Thyroid gland (tissue), 4 donors: ENCODE measurements at places on chromosomes 4 and X. TPM values are rescaled to one million over a fixed set of nuclear protein-coding genes. Genes with fewer than 3 reads are reported as not detected.

GRCh38 chr4:86586626-86587380 is 7.3 kb upstream of the PTPN13 start:
- H3K4me1 ChIP-seq, result peaks cover 20% of the 10 kb centered on the region
- H3K27me3 ChIP-seq, result no peaks in the 10 kb centered on the region
- no peaks in the 10 kb centered on the region for H3K36me3 ChIP-seq
- no peak for DNase-seq

DNA sequence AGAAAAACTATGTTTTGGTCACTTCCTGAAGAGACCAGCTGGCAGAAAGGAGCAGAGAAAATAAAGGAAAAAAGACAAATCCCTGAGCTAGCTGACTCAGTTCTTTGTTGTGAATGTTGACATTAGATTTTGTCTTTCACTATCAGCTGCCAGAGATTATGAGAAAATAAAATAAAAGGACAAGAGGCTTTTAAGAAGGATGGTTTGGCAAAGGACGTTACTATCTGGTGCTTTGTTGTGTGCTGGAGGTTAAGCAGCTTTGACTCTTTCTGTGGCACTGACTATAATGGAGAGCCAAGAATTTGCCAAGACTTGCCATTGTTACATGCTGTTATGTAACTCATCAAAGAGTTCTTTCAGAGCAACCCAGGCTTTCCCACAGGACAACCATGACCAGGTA is 12.1 kb downstream of the ASB5 start:
- no peak overlapping the region for H3K4me3 ChIP-seq
- no peaks in the 10 kb centered on the region for H3K36me3 ChIP-seq
- DNase-seq, result no peak
- H3K4me1 ChIP-seq, result no peaks in the 10 kb centered on the region

DNA sequence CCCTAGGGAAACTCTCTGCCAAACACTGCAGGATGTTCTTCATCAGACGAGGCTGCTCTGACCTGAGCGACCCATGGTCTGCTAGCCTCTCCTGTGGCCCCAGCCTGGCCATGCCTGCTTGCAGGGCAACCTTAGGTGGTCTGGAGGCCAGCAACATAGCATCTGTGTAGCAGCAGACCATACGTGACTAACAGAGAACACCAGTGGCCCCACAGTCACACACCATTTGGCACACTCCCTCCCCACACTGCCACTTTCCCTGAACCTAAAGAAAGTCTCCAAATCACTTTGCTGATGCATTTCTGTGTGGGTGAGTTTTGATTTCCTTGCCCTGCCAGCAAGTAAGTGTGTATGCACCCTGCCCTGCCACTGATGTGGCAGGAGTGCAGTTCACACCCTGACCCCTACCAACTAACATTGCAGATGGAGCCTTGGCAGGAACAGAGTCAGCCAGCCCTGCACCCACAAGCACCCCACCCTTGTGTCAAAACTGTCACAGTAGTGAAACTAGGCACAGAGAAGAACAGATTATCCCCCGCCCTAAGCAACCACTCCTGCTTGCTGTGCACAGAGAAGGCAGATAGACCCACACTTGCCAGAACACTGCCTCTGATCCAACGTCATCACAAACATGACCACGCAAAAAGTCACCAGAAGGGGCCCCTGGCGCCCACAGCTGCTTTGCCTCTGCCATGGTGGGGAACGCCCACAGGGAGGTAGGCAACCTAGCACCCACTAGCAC is 249.1 kb downstream of the SPIN4 start:
- H3K27me3 ChIP-seq, result no peaks in the 10 kb centered on the region
- no peak overlapping the region for H3K27ac ChIP-seq
- H3K4me1 ChIP-seq, result no peaks in the 10 kb centered on the region
- H3K4me3 ChIP-seq, result no peak overlapping the region
- no peaks in the 10 kb centered on the region for H3K36me3 ChIP-seq

GRCh38 chrX:48474127-48474526 is 1.9 kb upstream of the FTSJ1 start:
- no peak for DNase-seq
- H3K27me3 ChIP-seq, result no peaks in the 10 kb centered on the region
- H3K4me3 ChIP-seq, result no peak overlapping the region
- no peaks in the 10 kb centered on the region for H3K4me1 ChIP-seq
- no peaks in the 10 kb centered on the region for H3K36me3 ChIP-seq

DNA sequence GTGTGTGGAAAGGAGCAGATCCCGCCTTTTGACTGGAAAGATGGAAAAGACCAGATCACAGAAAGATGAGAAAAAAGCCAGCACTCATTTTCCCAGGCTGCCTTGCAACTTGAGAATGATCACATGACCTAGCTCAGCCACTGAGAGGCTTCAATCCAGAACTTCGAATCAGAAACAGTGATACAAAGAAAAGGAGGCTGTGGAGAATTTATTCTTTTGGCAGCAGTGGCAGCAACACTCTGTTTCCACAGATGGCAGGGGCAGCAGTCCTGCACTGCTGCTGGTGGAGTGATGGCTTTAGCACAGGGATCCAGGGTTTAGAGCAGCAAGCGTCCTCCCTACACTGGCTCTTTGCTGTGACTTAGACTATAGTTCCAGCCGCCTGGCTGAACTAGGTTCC is 77.8 kb upstream of the SH3RF1 start:
- H3K27me3 ChIP-seq, result no peaks in the 10 kb centered on the region
- H3K4me3 ChIP-seq, result no peak overlapping the region
- no peak overlapping the region for H3K27ac ChIP-seq
- no peaks in the 10 kb centered on the region for H3K4me1 ChIP-seq

DNA sequence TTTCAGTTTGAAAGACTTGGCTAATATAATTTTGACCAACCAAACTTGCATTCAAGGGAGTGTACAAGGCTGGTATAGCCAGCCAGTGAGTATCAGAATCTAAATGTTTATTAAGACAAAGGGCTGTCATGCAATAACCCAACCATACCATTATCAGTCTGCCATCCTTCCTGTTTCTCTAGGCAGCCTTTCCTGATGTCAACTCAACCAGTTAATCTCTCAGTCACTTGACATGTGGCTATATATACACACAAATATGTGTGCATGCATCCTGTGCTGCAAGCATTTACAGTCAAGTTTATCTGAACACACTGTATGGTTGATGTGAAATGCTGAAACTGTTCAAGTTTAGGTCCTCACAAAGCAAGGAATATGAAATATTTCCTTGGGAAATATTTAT is 17.2 kb downstream of the BTK start:
- peaks cover 4% of the 10 kb centered on the region for H3K27me3 ChIP-seq
- H3K27ac ChIP-seq, result no peak overlapping the region
- H3K4me3 ChIP-seq, result no peak overlapping the region
- no peaks in the 10 kb centered on the region for H3K36me3 ChIP-seq

DNA sequence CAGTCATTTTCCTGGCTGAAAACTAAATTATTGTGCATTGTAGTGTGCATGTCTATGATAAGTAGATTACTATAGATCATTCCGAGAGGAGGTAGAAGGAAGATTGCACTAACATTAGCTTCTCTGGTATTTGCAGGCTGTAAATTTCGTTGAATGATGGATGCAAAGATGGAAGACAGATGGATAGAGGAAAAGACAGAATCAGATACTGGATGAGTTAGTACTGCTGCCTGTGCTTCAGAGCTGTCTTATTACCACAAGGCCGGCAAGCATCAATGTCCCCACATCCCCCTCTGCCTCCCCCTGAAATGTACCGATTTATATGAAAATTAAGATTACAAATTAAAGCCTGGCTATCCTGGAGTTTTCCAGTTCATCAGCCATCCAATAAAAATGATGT is 17.7 kb downstream of the NAA11 start:
- H3K4me1 ChIP-seq, result no peaks in the 10 kb centered on the region
- no peak overlapping the region for H3K27ac ChIP-seq
- H3K4me3 ChIP-seq, result no peak overlapping the region
- no peak for DNase-seq
- H3K27me3 ChIP-seq, result no peaks in the 10 kb centered on the region

DNA sequence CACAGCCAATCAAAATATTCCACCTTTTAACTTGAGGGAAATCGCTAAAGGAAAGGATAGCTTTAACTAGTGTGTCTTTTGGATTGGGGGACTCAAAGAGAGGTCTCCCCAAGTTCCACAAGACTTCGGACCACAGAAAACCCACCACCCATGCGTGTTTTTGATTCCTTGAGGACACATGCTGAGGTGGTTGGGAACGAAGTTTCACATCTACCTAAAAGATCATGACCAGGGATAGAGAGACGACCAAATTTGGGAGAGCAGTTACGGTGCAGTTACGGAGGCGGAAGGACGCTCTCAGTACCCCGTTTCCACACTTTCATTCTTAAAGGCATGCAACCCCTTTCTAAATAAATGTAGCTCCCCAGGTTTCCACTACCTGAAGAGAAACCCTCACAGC is 1.1 kb downstream of the PCYT1B start:
- H3K36me3 ChIP-seq, result no peaks in the 10 kb centered on the region
- H3K27ac ChIP-seq, result no peak overlapping the region
- DNase-seq, result no peak
- no peaks in the 10 kb centered on the region for H3K27me3 ChIP-seq

DNA sequence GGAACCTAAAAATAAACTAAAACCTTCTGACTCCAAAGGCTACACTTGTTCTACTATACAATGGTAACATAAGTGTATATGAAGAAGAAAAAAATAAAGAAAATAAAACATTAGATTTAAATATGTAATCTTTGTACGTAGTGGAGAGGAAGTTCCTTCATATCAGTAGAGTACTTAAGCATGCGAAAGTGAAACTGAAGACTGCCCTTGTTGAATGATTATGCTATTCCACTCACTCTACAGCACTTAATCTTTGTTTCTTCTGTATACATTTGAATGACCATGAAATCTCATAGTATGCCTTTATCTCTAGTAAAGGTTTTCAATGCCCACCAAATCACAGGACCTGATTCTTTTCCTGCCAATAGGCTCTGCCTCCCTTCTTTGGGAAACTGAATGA is 78.9 kb downstream of the NDST3 start:
- DNase-seq, result no peak
- no peaks in the 10 kb centered on the region for H3K27me3 ChIP-seq
- H3K27ac ChIP-seq, result no peak overlapping the region
- no peaks in the 10 kb centered on the region for H3K4me1 ChIP-seq
- H3K36me3 ChIP-seq, result no peaks in the 10 kb centered on the region

DNA sequence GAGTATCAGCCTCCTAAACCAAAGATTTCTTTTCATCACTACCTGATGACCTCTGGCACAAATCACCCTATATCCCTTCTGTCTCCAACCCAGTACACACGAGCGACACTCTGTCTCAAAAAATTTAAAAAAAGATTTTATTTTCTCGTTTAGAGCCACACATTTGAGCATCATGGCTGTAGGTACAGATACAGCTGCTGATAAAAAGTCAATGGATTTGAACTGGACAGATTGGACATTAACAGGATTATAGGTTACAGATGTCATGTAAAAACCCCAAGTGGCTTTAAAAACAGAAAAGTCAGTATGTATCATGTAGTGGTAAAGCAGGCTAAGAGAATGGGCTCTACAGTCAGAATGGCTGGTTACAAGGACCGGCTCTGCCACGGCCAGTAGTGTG is 171.1 kb downstream of the SCFD2 start:
- no peaks in the 10 kb centered on the region for H3K36me3 ChIP-seq
- H3K4me3 ChIP-seq, result no peak overlapping the region
- no peak overlapping the region for H3K27ac ChIP-seq
- no peak for DNase-seq
- H3K27me3 ChIP-seq, result no peaks in the 10 kb centered on the region

- H3K27ac ChIP-seq, result no peak overlapping the region
- H3K36me3 ChIP-seq, result no peaks in the 10 kb centered on the region
- H3K4me3 ChIP-seq, result no peak overlapping the region
These were observed 23.3 kb downstream of the HAND2 start for GRCh38 chr4:173506597-173507211.

- no peak overlapping the region for H3K4me3 ChIP-seq
- H3K4me1 ChIP-seq, result no peaks in the 10 kb centered on the region
- H3K36me3 ChIP-seq, result no peaks in the 10 kb centered on the region
- H3K27ac ChIP-seq, result no peak overlapping the region
These were observed 8.1 kb downstream of the ETDB start for GRCh38 chrX:135112096-135112729.

DNA sequence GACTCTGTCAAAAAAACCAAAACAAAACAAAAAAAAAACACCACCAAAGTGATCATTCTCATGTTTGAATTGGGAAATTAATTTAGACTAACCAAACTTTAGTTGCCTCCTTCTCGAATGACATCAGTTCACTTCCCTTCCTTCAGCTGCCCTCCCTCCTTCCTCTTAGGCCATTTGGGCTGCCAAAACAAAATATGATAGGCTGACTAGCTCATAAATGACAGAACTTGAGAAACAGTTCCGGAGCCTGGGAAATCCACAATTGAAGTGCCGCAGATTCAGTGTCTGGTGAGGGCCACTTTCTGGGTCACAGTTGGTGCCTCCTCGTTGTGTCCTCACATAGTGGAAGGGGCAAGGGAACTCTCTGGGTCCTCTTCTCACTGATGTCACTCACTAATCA is 16.1 kb upstream of the WAS start:
- DNase-seq, result no peak
- no peak overlapping the region for H3K27ac ChIP-seq
- no peaks in the 10 kb centered on the region for H3K27me3 ChIP-seq
- H3K4me1 ChIP-seq, result no peaks in the 10 kb centered on the region
- H3K36me3 ChIP-seq, result no peaks in the 10 kb centered on the region

GRCh38 chrX:11196476-11196875 is 85.3 kb downstream of the HCCS start:
- H3K4me1 ChIP-seq, result no peaks in the 10 kb centered on the region
- no peak overlapping the region for H3K27ac ChIP-seq
- H3K36me3 ChIP-seq, result no peaks in the 10 kb centered on the region
- H3K27me3 ChIP-seq, result no peaks in the 10 kb centered on the region
- no peak for DNase-seq

- H3K4me1 ChIP-seq, result peaks cover 29% of the 10 kb centered on the region
- H3K27ac ChIP-seq, result no peak overlapping the region
- H3K4me3 ChIP-seq, result no peak overlapping the region
- no peaks in the 10 kb centered on the region for H3K27me3 ChIP-seq
- no peaks in the 10 kb centered on the region for H3K36me3 ChIP-seq
These were observed 346.8 kb upstream of the KLF3 start for GRCh38 chr4:38317041-38317674.

GRCh38 chr4:177485528-177485927 is 43.3 kb upstream of the AGA start:
- H3K4me3 ChIP-seq, result no peak overlapping the region
- H3K4me1 ChIP-seq, result no peaks in the 10 kb centered on the region
- no peaks in the 10 kb centered on the region for H3K36me3 ChIP-seq
- DNase-seq, result no peak

- H3K36me3 ChIP-seq, result no peaks in the 10 kb centered on the region
- no peaks in the 10 kb centered on the region for H3K27me3 ChIP-seq
- H3K27ac ChIP-seq, result no peak overlapping the region
- peaks cover 5% of the 10 kb centered on the region for H3K4me1 ChIP-seq
These were observed 361.8 kb upstream of the GALNT7 start for GRCh38 chr4:172806841-172807240.

GRCh38 chrX:41308884-41309647 is 24.9 kb upstream of the DDX3X start:
- H3K4me3 ChIP-seq, result no peak overlapping the region
- H3K36me3 ChIP-seq, result no peaks in the 10 kb centered on the region
- no peak for DNase-seq
- no peaks in the 10 kb centered on the region for H3K27me3 ChIP-seq
- H3K4me1 ChIP-seq, result no peaks in the 10 kb centered on the region
- H3K27ac ChIP-seq, result no peak overlapping the region

- DNase-seq, result no peak
- H3K4me3 ChIP-seq, result no peak overlapping the region
- H3K36me3 ChIP-seq, result no peaks in the 10 kb centered on the region
These were observed 180.0 kb downstream of the AFAP1 start for GRCh38 chr4:7759635-7760034.

GRCh38 chrX:137118136-137118535 is 84.3 kb upstream of the GPR101 start:
- H3K27me3 ChIP-seq, result no peaks in the 10 kb centered on the region
- no peak for DNase-seq
- H3K27ac ChIP-seq, result no peak overlapping the region

The CLDN22 gene
- not detected for total RNA-seq

The HAND2 gene
- 8.9 TPM for total RNA-seq

The CSAG3 gene
- total RNA-seq, result not detected
